GM23338 (cell line): ENCODE measurements at places on chromosomes 4 and X. TPM values are rescaled to one million over a fixed set of nuclear protein-coding genes. Genes with fewer than 3 reads are reported as not detected.

DNA sequence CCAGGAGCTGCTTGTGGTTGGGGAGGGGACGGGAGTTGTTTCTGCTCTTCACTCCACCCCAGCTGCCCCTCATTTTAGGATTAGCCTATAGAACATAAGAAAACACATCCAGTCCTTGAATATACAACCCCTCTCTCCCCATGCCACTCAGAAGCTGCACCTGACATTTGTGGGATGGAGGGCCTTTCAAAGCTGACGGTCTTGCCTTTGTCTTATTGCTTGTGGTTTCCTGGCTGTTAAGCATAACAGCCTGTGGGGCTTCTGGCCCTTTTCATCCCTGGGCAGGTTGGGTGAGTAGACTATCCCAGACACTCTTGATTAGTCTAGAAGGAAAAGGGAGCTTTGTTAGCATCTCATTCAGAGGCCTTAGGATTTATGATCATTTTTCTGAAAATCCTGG lies 407.6 kb upstream of the BOD1L1 start:
- no peak for DNase-seq

- peak; percentile 79 for DNase-seq
Observed at GRCh38 chr4:73583666-73584065, 36.6 kb downstream of the RASSF6 start.

DNA sequence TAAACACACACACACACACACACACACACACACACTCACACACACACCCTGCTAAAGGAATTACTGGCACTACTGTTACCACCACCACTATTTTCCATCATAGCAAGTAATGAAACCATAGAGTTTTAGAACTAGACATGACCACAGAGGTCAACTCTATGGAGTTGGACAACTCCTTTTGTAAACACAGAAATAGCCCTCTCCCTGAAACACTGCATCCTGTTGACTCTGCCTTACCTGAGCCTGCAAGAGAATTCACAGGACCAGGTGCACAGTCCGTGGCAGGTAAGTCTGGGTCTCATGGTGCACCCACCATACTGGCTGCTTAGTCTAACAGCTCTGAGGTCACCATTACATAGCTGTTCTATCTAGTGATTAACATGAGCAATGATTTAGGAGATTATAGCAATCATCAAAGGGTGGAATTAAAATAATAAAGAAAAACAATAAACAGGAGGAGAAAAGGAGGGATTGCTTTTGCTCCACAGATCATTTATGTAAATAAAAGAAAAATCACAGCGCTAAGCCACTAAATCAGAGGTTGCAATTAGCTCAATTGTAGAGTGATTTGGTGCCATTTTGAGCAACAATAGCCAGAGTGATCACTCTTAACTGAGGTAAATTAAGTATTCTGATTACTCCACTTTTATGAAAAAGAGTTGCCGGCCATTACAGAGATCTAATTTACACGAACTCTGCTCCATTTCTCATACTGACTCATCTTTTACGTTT lies 340.0 kb upstream of the RASGEF1B start:
- no peak for DNase-seq

- peak; percentile 88 for DNase-seq
Observed at GRCh38 chr4:180665994-180666824, 1577.0 kb upstream of the TENM3 start.

DNA sequence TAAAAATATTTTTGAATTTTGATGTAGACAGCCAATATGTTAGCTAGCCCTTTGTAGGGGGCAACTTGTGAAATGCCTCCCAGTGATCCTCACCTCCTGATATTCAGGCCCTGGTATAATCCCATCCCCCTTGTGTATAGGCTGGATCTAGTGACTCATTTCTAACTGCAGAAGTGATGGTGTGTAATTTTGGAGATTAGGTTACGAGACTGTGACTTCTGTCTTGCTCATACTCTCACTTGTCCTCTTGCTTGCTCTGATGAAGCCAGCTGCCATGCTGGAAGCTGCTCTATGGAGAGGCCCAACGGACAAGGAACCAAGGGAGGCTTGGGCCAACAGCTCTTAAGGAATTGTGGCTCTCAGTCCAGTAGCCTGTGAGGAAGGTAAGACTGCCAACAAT lies 61.7 kb downstream of the GPR82 start:
- DNase-seq, result no peak

GRCh38 chrX:78119521-78120227 lies 15.6 kb downstream of the PGK1 start:
- DNase-seq, result peak; percentile 27

DNA sequence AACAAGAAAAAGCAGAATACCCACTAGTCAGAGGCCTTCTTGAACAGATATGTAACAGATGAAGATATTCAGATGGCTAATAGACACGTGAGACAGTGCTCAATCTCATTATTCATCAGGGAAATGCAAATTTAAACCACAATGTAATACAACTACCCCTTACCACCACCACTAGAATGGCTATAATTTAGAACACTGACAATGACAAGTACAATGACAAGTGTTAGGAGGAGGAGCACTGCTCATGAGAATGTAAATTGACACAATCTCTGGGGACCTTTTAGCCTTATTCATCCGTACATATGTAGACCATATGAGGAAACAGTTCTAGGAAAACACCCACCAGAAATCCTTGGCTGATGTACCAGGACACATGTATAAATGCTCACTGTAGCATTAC lies 13.1 kb downstream of the ZNF81 start:
- no peak for DNase-seq

DNA sequence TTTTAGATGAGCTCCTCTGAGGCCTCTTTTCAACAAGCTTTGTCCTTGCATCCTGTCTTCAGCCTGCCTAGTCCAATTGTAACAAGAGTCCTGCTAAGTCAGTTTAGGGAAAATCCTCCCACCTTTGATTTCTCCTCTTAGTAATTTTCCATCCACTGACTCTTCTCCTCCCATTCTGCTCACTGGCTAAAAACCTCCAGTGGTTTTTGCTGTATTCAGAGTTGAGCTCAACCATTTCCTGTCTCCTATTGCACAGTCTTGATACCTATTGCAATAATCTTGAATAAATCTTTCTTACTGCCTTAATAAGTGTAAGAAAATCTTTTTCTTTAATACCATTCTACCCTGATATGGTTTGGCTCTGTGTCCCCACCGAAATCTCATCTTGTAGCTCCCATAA lies 117.8 kb upstream of the ENPP6 start:
- no peak for DNase-seq

DNA sequence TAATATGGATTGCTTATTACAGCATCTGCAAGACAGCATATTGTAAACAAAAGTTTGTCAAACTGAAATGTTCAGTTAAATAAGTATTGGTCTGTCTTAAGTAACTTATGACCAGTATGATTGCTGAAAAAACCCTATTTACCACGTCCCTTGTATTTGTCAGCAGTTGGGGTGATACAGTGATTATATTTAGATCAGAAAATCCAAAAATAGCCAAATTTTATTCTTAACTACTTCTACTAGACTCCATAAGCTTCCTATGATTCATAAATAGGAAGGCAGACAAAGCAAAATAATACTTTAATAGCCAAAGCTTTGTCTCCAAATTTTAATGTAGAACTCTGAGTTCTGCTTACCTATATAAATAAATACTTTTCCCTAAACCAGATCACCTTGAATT lies 45.3 kb downstream of the TBCK start:
- no peak for DNase-seq

The DUSP9 gene
- total RNA-seq, result 3.4 and 3.9 TPM in 2 replicates

The CORIN gene
- total RNA-seq, result not detected in 2 replicates

The SMIM31 gene
- total RNA-seq, result not detected in 2 replicates

The EFHC2 gene
- total RNA-seq, result 2.6 and 3.1 TPM in 2 replicates

The CTAG1B gene
- not detected in 2 replicates for total RNA-seq
